HEK293T (cell line): ENCODE measurements at places on chromosomes 2 and 18.
A peak's percentile ranks its signal among the peaks of the same experiment; 100 is the strongest.

DNA sequence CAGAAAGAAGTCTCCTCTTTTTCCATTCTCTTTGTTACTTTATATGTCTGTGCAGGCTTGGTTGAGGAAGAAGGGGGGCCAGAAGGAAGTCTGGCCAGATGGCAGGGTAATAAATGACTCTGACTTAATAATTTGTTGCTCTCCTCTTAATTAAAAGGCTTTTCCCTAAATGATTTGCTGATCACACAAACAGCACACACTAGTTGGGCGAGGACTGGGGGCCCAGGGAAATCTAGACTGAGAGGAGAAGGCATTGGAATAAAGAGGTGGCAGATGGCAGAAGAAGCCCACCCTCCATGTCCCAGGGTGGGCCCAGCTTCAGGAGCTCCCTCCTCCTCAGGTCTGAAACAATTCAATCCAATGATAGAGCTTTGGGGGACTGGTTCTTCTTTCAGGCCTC lies 12.7 kb upstream of the SMARCAL1 start:
- DNase-seq = no peak

GRCh38 chr18:74328206-74328605 lies 12.6 kb downstream of the C18orf63 start:
- no peak for DNase-seq

DNA sequence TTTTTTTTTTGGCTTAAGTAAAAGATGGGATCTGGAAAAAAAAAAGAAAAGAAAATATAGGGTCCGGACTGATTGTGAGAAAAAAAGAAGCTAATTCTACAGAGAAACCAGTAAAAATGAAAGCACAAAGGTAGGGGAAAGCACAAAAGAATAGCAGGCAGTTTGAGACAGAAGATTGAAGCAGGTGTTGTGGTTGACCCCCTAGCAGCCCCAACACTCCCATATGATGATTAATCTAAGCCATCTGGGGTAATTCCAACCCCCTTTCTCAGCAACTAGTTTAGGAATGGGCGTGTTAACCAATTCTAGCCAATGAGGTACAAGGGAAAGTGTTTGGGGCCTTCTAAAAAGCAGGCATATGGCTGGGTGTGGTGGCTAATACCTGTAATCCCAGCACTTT lies 77.0 kb downstream of the MBD2 start:
- no peak for DNase-seq

GRCh38 chr2:31535768-31536167 lies 45.0 kb downstream of the SRD5A2 start:
- DNase-seq = no peak

DNA sequence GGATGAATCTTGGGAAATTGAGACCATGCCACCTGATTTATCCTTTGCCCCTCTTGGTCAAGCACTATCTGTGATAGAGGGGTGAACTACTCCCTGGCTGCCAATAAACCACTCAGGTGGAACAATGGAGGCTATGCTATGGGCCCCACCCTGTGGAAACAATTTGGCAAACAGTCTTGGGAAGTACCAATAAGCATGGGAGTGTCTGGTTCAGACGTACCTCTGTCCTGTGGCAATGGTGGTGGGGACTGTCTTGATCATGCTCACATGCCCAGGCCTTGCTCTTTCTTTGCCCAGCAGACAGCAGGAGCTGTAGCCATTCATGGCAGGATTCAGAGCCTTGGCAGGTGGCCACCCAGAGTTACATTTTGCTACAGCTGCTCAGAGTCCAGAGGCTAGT lies 658.7 kb downstream of the KCNJ3 start:
- DNase-seq = no peak

- peak; percentile 94 for DNase-seq
Observed at GRCh38 chr2:112275311-112275886, at the start of gene ZC3H6. TSS of gene ZC3H6 (plus strand) at chr2:112275597. CDS start at chr2:112275995, 398 bp downstream.

GRCh38 chr2:174591740-174592139 lies 5.9 kb downstream of the WIPF1 start:
- no peak for DNase-seq

DNA sequence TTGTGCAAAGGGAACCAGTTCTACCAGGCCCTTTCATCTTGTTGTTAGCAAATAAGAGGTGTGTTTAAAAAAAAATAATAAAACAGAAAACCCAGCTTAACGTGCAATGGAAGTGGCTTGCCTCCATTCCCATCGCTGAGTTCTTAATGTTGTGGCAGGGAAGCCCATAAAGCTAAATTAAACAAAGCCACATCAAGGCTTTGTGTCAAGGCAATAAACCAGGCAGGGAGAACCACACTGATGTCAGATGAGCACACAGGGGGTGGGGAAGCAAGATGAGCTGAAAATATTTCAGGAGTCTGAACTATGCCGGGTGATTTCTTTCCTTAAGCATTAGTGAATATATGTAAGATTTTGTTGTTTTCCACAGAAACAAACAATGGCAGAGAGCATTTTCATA lies 73.5 kb downstream of the PHLPP1 start:
- peak; percentile 13 for DNase-seq

GRCh38 chr2:69437751-69438154 lies 518 bp upstream of the NFU1 start:
- no peak for DNase-seq

- no peak for DNase-seq
Observed at GRCh38 chr18:10201226-10201625, 253.2 kb upstream of the APCDD1 start.

DNA sequence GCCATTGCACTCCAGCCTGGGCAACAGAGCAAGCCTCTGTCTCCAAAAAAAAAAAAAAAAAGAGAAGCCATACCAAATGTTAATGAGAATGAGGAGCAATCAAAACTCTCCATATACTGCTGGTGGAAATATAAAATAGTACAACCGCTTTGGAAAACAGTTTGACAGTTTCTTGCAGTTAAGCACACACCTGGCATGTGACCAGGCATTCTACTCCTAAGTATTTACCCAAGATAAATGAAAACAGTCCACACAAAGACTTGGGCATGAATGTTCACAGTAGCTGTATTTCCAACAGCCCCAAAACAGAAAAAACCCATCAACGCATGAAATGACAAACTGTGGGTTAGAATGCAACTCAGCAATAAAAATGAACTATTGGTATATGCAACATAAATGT lies 76.0 kb upstream of the ST8SIA5 start:
- no peak for DNase-seq

DNA sequence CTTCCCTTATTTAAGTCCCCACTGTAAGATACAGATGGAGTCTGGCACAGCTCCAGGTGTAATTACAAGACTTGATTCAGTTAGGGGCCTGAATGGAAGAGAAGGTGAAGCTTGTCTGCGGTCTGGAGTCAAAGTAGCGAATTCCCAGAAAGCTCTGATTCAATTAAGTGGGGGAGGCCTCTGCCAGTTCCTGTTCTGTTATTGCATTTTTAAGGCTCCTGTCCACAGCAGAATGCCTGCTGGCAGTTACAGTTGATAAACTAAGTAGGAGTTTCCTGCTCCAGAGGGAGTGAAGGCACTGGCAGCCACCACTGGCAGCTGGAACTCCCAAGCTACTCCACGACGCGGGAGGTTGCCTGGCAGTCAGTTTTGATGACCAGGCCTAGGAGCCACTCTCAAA lies 181.1 kb downstream of the SOCS6 start:
- DNase-seq = no peak

- DNase-seq = no peak
Observed at GRCh38 chr18:25093141-25093540, 258.8 kb downstream of the ZNF521 start.

- no peak for DNase-seq
Observed at GRCh38 chr2:203707530-203707929, 1.1 kb downstream of the CD28 start.

DNA sequence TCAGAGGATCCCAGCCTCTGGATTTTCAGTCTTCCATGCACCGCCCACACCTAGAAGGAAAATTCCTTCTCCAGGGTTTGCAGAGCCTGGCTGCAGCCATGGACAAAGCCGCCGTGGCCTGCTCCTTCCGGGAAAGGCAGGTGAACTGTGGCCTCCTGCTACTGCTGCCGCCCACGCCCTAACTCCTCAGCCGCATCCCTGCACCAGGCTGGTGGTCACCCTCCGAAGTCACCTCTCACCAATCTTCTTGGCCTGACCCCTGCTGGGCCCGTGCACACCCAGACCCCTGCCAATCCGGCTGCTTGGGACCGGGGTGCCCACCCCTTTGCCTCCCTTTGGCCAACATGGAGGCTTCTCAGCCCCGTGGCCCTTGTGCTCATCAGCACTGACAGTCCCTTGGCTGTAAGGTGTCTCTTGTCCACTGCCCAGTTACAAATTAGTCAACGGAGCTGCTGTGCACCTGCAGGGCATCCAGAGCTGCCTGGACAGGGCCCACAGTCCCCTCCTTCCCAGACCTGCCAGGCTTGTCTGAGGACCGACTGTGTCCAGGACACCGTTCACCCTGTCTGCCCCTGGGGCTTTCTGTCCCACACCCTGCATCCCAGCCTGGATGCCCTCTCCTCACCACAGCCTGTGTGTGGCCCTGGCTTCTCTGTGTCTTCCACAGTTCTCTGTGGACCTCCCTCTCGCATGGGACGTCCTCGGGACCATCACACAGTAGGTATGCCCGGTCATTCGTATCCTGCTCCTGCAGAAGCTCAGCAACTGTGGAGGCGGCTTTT lies 130.1 kb upstream of the TPO start:
- no peak for DNase-seq

DNA sequence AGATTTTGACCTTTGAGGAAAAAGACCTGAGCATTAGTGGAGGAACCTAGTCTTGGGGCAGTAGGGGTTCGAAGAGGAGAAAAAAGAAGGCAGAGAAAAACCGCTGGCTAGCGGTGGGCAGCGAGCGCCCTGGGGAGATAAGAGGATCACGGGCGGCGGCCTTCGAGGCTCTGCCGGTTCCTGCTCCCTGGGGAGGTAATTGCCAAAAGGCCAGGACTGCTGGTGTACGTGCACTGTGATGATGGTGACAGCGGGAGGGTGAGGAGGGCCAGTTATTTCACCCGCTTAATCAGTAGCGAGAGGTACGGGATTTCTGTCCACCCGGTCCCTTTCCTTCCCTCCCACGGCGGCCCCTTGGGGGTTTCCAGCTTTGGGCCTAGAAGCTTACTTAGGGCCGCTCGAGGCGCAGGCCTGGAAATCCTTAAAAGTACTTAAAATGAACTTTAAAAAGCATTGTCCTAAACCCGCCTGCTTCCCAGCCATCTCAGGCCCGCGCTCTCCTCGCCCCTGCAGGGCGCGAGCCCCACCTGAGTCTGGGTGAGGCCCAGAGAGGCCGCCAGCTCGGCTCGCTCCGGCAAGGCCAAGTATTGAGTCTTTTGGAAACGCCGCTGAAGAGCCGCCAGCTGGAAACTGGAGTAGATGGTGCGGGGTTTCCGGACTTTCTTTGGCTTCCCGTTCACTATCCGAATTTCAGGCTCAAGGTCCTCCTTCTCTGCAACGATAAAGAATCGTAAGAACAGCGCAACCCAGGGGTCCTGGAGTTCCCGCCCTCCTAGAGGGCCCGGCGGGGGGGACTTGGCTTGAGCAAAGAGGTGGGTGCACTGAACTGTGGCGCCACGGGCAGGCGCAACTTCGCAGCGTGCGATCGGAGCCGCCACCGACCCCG lies 1.5 kb downstream of the DLX2 start:
- no peak for DNase-seq

DNA sequence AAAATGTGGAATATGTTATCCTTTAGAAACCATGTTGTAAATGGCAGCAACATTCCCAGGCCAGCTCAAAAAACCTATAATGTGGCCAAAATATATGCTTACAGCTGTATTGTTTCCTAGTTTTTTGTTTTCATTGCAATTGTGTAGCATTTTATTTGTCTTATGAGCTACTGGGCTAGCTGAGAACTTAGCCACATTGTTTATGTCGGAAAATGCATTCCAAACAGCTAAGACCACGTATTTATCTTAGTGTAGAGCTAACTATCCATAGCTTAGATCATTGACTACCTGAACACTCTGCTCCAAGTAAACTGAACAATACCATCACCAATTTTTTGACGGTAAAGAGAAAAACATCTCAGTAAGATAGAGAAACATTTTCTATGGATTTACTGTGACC lies 38.4 kb downstream of the METAP1D start:
- no peak for DNase-seq

DNA sequence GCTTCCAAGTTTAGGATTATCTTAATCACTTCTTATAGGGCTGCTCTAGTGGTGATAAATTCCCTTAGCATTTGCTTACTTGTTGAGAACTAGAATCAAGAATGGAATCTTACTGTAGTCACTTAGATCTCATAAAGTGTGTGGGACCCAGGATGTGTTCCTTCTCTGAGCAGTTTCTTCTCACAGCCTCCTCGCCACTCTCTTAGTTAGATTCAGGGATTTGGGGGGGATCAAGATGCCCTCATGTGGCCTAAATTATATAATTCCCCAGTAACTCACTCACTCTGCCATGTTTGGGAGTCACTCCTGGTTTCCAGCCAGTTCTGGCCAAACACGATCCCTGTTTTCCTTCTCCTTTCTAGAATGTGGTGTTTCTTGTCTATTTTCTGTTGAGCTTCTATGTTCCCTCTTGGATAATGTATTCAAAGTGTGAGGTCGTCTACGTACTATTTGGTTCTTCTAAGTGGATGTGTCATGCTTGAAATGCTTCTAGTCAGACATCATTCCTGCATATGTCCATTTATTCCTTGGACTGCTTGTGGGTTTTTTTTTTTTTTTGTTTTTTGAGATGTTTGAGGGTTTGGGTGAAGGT lies 414.9 kb upstream of the SYT4 start:
- DNase-seq = no peak

- no peak for DNase-seq
Observed at GRCh38 chr18:69408522-69408921, 7.8 kb downstream of the DOK6 start.

GRCh38 chr2:146209842-146210275 lies 1635.0 kb upstream of the ACVR2A start:
- DNase-seq = no peak

- no peak for DNase-seq
Observed at GRCh38 chr2:18445433-18446320, 114.8 kb downstream of the RDH14 start.

DNA sequence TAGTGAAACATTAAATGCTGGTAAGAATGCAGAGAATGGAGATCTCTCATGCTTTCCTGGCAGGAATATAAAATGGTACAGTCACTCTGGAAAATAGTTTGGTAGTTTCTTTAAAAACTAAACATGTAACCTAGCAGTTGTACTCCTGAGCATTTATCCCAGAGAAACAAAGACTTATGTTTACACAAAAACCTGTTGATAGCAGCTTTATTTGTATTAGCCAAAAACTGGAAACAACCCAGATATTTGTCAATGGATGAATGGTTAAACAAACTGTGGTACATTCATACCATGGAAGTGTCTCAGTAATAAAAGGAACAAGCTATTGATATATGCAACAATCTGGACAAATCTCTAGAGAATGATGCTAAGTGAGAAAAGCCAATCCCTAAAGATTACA lies 81.7 kb upstream of the CTAGE1 start:
- no peak for DNase-seq

- DNase-seq = no peak
Observed at GRCh38 chr18:27109451-27109850, 75.7 kb downstream of the CHST9 start.

- no peak for DNase-seq
Observed at GRCh38 chr2:178455947-178456346, 4.8 kb downstream of the PJVK start.
